KG1 (cell line): ENCODE measurements at places on chromosomes 2 and 18.

GRCh38 chr2:70160545-70160944 is 30.3 kb downstream of the C2orf42 start:
- no peak for DNase-seq

DNA sequence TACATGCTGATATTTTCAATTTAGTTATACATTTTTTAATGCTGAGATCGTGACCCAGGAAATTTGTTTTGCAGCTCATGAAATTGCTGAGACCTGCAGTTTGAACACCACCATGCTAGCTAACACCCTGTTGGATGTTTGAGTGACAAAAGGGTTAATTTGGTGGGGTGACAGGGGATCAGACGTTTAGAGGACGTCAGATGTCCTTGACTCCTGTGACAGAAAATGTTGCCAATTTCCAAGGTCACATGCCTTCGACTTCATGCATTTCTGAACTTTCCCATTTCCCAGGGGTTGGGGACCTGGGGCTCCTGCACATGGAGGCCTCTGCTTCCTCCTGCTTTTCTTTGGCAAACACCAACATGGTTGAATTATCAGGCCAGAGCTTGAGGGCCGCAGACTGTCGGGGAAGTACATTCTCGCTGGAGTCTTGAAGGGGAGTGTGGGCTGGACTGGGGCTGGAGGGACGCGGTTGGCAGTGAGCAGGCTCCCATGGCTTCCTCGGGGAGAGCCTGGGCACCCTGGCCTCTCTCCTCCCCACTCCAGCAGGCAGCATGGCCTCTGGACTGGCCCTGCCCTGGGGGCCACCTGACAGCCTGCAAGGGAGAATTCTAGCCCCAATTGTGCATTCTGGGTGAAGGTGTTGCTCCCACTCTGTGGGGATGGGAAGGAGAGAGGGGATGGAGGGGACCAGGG is 73.1 kb downstream of the CTIF start:
- no peak for DNase-seq

- DNase-seq: no peak
Measured at GRCh38 chr2:20370191-20370590, 19.5 kb upstream of the PUM2 start.

- no peak for DNase-seq
Measured at GRCh38 chr2:240238201-240238600, 97.7 kb upstream of the OTOS start.
